ENCODE measurements at places on chromosomes 2 and 18.

GRCh38 chr2:45172142-45172541 is 162.9 kb upstream of the SIX2 start:
- DNase-seq = no peak

- no peak for DNase-seq
Observed at GRCh38 chr18:2441544-2441943, 129.8 kb downstream of the METTL4 start.

DNA sequence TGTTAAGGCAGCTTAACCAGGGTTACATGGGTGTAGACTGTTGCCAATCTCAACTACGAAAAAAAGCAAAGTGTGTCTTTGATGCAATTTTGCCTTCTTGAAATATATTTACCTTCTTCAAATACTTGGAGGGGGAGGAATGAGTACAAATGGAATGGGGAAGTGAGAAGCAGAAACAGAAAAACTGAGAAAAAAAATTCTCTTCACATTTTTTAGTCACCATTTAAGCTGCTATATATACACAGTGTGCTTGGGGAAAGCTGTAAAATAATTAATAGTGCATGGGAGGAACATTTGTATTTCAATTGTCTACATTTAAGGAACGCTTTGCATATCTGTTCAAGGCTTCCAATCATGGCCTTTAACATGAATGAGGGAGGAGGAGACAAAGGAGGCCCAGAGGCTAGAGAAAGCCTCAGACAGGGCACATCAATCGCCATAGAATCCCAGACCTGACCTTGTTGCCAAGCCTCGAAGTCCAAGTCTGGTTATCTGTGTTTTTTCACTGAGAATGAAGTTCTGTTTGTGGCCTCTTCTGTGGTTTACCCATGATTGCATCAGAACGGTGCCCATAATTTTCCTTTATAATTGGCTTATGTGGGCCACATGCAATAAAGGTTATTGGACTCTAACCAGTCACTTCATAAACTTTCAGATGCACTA is 158.6 kb downstream of the PIK3C3 start:
- DNase-seq = no peak

- DNase-seq = no peak
Observed at GRCh38 chr18:63879709-63880108, 7.8 kb upstream of the SERPINB2 start.

- DNase-seq = no peak
Observed at GRCh38 chr2:214740867-214741395, 68.6 kb downstream of the BARD1 start.

GRCh38 chr2:233996000-233996399 is 54.5 kb upstream of the SPP2 start:
- no peak for DNase-seq

GRCh38 chr18:64592246-64592645 is 443.4 kb upstream of the LINC00305 start:
- no peak for DNase-seq

DNA sequence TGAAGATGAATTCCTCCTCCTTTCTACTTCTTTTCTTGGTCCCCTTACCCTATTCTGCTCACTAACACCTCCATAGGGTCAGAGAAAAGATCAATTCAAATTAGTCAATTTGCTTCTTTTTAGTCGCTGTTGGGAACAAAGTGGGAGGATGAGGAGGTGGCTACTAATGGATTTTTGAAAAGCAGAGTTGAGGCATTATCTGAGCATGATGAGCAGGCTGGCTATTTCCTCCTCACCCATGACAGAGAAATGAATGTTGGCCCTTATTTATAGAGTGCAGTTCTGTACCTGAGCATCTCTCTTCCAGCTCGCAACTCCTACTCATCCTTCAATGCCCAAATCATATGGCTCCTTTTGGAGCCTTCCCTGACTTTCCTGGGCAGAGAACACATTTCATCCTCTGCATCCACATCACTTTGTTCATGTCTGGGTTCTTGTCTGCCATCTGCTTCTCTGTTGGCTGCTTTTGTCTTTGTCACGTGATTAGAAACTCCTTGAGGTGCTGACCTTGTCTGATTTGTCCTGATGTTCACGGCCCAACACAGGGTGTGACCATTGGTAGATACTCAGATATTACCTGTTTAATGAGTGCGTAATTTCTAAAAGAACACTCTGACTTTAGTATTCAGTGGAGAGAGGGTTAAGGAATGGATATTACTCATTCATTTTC is 45.9 kb downstream of the CYRIA start:
- no peak for DNase-seq

- peak; percentile 60 for DNase-seq
Observed at GRCh38 chr18:63258749-63259566, 60.6 kb downstream of the BCL2 start.

- no peak for DNase-seq
Observed at GRCh38 chr18:75067996-75068645, 140.8 kb downstream of the PTGR3 start.

- DNase-seq = no peak
Observed at GRCh38 chr2:69499242-69499641, 62.0 kb upstream of the NFU1 start.

DNA sequence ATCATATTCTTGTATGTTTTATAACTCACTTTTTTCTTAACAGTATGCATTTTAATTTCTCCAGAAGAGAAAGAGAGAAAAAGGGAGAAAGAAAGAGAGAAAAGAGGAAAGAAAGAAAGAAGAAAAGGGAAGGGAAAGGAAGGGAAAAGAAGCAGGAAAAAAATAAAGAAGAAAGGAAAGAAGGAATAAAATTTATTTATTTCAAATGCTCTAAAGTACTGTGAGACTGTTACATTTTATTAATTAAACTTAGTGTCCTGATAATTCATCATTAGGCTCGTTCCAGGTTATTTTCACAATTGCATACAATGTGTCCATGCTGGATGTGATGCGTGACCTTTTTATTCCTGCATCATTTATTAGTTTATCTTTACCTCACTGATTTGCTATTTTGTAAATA is 1023.4 kb upstream of the KLHL29 start:
- DNase-seq = no peak

GRCh38 chr2:71926089-71926447 is 221.6 kb downstream of the CYP26B1 start:
- no peak for DNase-seq

All from NCI-H1436 (cell line).